K562 (cell line): ENCODE measurements at places on chromosomes 7 and 10. TPM values are rescaled to one million over a fixed set of nuclear protein-coding genes. Genes with fewer than 3 reads are reported as not detected.

DNA sequence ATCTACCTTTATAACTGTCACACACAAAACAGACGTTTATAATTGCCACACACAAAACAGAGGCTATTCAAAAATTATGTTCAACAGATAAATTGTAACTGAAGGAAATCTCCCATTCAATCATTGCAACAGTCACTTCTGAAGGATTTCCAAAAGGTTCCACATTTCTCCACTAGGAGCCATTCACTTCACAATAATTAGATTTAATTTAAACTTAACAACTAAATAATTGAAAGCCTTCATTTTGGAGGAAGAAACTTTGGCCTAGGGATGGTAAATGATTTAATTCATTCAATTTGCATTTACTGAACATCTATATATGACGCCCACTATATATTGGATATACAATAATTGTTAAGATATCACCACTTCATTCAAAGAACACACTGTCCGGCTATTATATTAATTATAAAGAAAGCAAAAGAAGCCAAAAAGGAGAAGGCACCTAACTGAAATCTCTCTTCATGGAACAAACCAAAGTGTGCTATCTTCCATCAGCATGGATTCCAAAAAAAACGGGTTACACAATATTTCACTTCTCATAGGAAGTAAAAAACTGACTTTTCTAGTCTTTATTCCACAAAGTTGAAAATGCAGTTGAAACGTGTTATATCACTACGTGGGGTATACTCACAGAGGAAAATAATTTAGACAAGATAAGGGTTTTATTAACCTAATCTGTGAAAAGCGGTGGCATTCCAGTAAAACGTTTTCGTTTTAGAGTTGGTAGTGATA is 1.7 kb downstream of the ATAD1 start:
- no peak for DNase-seq
- H3K36me3 ChIP-seq = peaks cover 30% of the 10 kb centered on the region
- peak overlapping the region; percentile 77; the same call in 2 of the 3 replicates for H3K27ac ChIP-seq

GRCh38 chr10:784403-785088 is 95.1 kb upstream of the DIP2C start:
- DNase-seq = peak; percentile 13
- H3K4me1 ChIP-seq = peaks cover 3% of the 10 kb centered on the region; the same call in 1 of the 3 replicates
- no peaks in the 10 kb centered on the region for H3K36me3 ChIP-seq
- H3K27me3 ChIP-seq = peaks cover 84% of the 10 kb centered on the region
- no peak overlapping the region for H3K27ac ChIP-seq

UCN3 gene
- not detected in 2 replicates for total RNA-seq

GRCh38 chr10:132562916-132563456 is 25.4 kb downstream of the INPP5A start:
- H3K27me3 ChIP-seq = no peaks in the 10 kb centered on the region
- H3K27ac ChIP-seq = no peak overlapping the region
- no peaks in the 10 kb centered on the region for H3K36me3 ChIP-seq
- no peak for DNase-seq
- peaks cover 26% of the 10 kb centered on the region for H3K4me1 ChIP-seq
- no peak overlapping the region for H3K4me3 ChIP-seq

GRCh38 chr7:54778166-54778565 is 19.2 kb upstream of the SEC61G start:
- no peaks in the 10 kb centered on the region for H3K36me3 ChIP-seq
- peaks cover 8% of the 10 kb centered on the region for H3K27me3 ChIP-seq
- no peak overlapping the region for H3K4me3 ChIP-seq
- no peak overlapping the region for H3K27ac ChIP-seq
- DNase-seq = no peak

DNA sequence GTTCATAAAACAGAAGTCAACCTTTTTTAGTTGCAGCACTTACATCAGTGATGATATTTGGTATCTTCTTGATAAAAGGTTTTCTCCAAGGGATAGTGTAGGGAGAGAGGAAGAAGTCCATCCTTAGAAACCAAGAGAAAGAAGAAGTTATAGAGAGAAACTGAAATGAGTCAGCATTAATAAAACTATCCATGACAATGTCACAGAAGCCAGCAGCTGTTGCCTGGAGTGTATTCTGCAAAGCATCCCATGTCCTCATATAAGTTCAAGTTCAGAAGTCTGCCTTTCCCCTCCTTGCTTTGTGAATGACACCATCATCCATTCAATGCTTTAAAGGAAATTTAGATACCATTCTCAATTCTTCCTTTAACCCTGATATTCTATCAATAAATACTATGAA is 14.4 kb upstream of the COL1A2 start:
- H3K4me1 ChIP-seq = no peaks in the 10 kb centered on the region
- DNase-seq = no peak
- H3K36me3 ChIP-seq = no peaks in the 10 kb centered on the region
- H3K27me3 ChIP-seq = no peaks in the 10 kb centered on the region
- H3K4me3 ChIP-seq = no peak overlapping the region
- H3K27ac ChIP-seq = no peak overlapping the region

DNA sequence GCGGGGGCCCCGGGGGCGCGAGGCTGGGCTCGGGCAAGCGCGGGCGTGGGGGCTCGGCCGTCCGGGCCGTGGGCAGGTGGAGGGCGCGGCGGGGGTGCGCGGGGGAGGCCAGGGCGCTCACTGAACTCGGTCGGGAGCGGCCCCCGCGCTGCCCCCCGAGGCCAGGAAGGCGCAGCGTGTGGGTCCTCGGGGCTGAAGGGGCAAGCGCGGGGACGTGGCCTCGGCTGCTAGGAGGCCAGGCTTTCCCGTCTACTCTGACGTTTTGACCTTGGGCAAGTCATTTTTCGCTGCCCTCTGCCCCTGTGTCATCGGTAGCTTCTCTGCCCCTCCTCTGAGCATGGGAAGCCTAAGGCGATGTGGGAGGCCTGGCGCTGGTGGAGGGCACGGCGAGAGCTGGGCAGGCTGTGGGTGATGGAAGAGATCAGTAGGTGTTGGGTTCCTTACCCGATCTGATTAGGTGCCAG is 441 bp downstream of the FBH1 start:
- no peak for DNase-seq
- H3K4me1 ChIP-seq = peaks cover 43% of the 10 kb centered on the region
- no peaks in the 10 kb centered on the region for H3K27me3 ChIP-seq
- H3K27ac ChIP-seq = peak overlapping the region; percentile 87
- peak overlapping the region; percentile 84 for H3K4me3 ChIP-seq

FBXL13 gene
- total RNA-seq = 27.0 and 27.4 TPM in 2 replicates

PILRA gene
- 0.83 and 0.95 TPM in 2 replicates for total RNA-seq

CNPY1 gene
- not detected in 2 replicates for total RNA-seq

CISD1 gene
- total RNA-seq = 82.7 and 97.1 TPM in 2 replicates

PRKAR1B gene
- total RNA-seq = 30.5 and 32.0 TPM in 2 replicates

DNA sequence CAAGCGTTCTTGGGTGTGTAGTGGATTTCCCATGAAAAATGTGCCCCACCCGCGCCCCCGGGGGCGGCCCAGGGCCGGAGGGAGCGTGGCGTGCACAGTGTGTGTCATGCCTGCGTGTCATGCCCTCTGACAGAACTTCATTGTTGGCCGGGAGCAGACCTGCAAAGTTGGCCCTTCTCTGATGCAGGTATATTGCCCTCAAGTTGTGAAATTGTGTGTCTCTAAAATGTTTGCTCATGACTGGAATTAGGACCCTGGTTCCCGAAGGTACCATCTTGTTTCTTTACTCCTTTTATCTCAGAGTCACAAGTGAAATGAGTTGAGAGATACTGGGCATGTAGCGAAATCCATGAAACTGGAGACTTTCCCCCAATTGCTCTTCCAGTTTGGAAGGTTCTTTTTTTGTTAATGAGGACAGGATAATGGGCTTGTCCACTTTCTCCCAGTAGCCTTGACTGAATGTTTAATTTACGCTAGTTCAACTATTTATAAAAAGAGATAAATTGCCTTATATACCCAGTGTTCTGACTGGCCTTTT is 26.2 kb downstream of the ADK start:
- peaks cover 6% of the 10 kb centered on the region; the same call in 1 of the 3 replicates for H3K36me3 ChIP-seq
- peaks cover 13% of the 10 kb centered on the region for H3K4me1 ChIP-seq
- peak; percentile 54 for DNase-seq

- H3K4me3 ChIP-seq = no peak overlapping the region
- H3K4me1 ChIP-seq = peaks cover 21% of the 10 kb centered on the region; the same call in 2 of the 3 replicates
- H3K27me3 ChIP-seq = no peaks in the 10 kb centered on the region
- H3K36me3 ChIP-seq = no peaks in the 10 kb centered on the region
- DNase-seq = peak; percentile 67
Observed at GRCh38 chr7:139936760-139937310, 107.8 kb downstream of the TBXAS1 start.

DNA sequence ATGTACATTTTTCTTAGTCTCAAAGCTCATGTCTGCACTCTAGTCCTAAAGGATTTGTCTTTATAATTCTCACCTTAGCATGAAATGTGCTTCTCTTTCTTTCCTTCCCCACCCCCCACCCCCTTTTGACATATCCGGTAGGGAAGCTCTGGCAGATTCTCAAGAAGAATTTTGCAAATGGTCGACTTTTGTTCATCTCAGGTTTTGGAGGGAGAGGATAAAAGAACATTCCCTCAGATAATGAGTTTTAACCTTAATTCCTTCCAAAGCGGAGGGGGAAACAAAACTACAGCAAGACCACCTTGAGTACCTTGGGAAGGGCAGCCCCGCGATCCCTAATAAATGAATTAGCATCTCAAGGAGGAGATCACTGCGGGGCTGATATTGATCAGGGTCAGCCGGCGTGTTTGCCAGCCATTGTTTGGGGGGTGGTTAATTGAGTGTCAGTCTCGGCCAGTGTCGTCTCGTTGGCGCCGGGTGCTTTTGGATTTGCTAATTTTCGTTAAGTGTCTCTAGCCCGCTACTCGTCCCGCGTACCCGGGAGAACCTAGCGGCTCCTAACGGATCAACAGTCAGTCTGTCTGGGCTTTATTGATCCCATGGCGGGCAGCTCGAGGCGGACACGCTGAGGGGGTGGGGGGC is 874 bp upstream of the BAMBI start:
- peaks cover 23% of the 10 kb centered on the region for H3K4me1 ChIP-seq
- H3K36me3 ChIP-seq = peaks cover 8% of the 10 kb centered on the region; the same call in 1 of the 3 replicates
- H3K27me3 ChIP-seq = no peaks in the 10 kb centered on the region
- peak; percentile 34 for DNase-seq
- H3K4me3 ChIP-seq = peak overlapping the region; percentile 78

ACSM6 gene
- not detected in 2 replicates for total RNA-seq

FAM241B gene
- total RNA-seq = 7.3 and 7.8 TPM in 2 replicates

- peaks cover 75% of the 10 kb centered on the region for H3K36me3 ChIP-seq
- no peak for DNase-seq
- H3K4me3 ChIP-seq = no peak overlapping the region
- H3K27me3 ChIP-seq = no peaks in the 10 kb centered on the region
- H3K27ac ChIP-seq = no peak overlapping the region
- H3K4me1 ChIP-seq = no peaks in the 10 kb centered on the region
Observed at GRCh38 chr10:35027567-35027966, 62.6 kb downstream of the CUL2 start.
